ENCODE measurements at places on chromosomes 2 and 18.

DNA sequence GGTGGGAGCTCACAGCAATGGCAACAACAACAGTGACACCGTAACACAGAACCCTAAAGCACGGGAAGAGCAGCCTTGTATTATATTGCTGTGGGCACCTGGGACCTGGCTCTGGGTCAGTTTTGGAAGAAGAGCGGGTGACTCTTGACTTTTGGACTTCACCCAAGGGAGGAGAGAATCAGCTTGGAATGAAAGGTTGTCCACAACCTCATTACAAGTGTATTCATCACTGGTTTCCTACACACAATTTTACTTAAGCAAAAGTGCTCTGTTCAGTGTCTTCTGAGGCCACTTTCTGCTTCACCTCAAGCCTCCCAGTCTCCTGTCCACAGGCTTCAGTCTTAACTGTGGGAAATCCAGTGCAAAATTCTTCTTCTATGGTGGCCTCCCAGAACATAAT is 263.8 kb downstream of the KCNE4 start:
- DNase-seq = no peak

DNA sequence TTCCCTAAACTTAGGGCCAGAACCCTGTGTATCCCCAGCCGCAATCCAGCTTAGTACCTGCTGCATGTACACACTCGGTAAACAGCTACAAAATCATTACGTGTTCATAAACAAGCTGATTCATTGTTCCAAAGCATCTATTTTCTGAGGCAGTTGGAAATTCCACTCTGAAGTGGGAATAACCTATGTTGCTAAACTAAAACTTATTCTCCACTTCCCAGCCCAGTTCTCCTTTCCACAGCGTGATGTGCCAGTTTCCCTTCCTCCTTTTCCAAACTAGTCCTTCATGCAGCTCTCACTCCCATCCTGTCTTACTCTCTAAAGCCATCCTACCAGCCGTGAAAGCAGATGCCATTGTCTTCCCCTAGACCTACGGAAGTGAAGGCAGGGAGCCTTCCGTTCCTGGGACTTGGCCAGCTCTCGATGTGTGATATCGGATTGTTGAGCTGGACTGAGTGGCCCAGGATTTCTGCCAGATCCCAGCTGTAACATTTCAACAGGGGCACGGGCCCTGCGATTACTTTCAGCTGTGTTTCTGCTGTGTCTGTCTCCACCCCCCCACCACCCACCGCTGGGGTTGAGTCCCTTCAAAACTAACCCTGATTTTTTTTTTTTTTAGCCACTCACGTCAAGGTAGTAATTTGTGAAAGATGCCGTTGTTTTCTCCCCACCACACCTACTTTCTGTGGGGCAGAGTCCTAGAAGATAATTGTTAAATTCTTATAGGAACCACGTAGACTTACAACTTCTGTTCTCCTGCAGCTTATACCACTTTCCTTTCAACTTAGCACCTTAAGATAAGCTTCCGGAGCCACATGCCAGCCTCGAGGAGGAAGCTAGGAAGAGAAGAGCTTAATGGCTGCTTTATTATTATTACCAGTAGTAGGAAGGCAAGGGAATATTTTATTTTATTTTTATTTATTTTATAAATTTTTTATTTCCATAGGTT is 100.9 kb downstream of the CRIM1 start:
- no peak for DNase-seq

DNA sequence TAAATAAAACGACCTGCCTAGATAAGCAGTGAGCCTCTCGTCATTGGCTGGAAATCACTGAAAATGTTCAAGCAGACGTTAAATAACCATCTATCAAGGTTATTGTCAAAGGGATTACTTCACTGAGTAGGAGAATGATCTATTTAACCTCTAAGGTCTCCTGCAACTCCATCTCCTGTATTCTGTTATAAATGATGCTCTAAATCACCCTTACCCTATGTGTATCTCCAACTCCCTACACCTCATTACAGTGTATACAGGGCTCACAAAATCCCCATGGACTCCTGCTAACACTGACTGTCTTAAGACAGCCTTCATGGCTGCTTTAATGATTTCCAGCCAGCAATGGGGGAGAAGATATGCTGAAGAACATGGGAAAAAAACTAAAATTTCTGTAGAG is 31.0 kb upstream of the BBS5 start:
- DNase-seq = no peak

- no peak for DNase-seq
Observed at GRCh38 chr2:177983183-177983788, 89.3 kb downstream of the PDE11A start.

- DNase-seq = peak; percentile 19
Observed at GRCh38 chr2:113965644-113966043, 75.8 kb downstream of the ACTR3 start.

- DNase-seq = peak; percentile 32
Observed at GRCh38 chr2:106269591-106270291, 75.6 kb upstream of the UXS1 start.

DNA sequence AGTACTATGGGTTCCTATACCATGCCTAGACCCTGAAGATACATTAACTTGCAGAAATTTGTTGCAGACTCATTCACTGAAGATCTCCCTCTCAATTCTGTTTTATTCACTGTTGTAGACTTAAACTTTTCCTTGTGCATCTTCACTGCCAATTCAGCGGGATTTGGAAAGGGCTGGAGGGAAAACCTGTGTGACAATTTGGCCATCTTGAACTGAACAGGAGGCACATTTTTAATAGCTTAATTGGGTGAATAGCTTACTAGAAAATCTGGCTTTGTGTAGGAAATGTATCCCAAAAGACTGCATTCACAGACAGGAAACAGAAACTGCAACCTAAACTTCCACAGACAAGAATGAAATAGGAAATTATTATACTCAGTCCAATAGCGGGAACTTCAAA is 512.3 kb downstream of the XIRP2 start:
- no peak for DNase-seq

GRCh38 chr2:5353565-5353964 is 338.6 kb upstream of the SOX11 start:
- no peak for DNase-seq

GRCh38 chr18:74896390-74896991 is 298.8 kb downstream of the ZNF407 start:
- DNase-seq = no peak

GRCh38 chr2:54083445-54083844 is 32.0 kb upstream of the ACYP2 start:
- no peak for DNase-seq

DNA sequence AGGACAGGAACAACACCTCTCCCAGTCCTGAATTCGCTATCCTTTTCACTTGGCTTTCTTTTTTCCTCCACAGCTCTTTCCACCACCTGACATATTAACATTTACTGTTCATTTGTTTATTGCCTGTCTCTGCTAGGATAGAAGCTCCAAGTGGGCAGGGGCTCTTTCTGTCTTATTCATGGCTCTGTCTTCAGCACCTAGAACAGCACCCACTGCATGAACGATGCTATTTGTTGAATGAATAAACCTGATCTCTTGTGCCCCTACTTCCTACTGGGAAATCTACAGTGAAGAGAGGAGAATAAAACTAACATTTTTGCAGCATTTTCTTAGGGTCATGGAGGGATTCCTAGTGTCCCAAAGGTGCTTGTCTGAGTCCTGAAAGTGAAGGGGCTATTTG is 24.4 kb upstream of the GAREM2 start:
- no peak for DNase-seq

GRCh38 chr2:1685078-1685956 is 59.0 kb downstream of the PXDN start:
- DNase-seq = no peak

DNA sequence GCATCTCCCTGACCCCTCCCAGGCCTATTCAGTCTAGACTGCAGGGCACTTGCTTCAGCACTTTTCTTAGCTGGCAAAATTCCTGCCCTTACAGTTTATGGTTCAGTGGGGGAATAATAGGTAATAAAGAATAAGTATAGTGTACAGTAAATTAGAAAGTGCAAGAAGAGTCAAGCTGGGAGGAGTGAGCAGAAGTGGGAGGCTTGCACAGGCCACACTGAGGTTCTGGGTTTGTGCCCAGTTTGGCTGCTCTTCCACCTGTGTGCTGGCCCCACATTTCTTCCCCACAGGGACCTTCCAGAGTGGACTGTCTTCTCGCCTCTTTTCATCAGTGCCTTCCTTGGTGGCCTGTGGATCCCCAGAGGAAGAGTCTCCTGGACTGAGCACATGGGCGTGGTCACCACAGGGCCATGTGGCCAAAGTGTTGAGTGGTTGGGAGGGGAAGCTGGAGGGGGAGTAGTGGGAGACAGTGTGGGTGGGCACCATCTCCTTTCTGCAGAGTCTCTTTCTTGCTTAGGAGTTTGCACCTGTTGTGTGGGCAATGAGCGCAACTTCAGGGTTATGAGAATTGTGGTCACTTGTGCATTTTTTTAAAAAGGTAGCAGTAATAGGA is 128.6 kb upstream of the ZSWIM2 start:
- no peak for DNase-seq

GRCh38 chr2:23554054-23554697 is 169.2 kb downstream of the KLHL29 start:
- no peak for DNase-seq

GRCh38 chr2:172345956-172346555 is 81.3 kb upstream of the ITGA6 start:
- no peak for DNase-seq

GRCh38 chr18:63260380-63260754 is 59.2 kb downstream of the BCL2 start:
- DNase-seq = no peak

- no peak for DNase-seq
Observed at GRCh38 chr2:234133004-234133403, 82.5 kb downstream of the SPP2 start.
